ENCODE measurements at places on chromosomes 5 and 9.

GRCh38 chr5:80895523-80895922, 64.6 kb upstream of the RASGRF2 start:
- DNase-seq = no peak

DNA sequence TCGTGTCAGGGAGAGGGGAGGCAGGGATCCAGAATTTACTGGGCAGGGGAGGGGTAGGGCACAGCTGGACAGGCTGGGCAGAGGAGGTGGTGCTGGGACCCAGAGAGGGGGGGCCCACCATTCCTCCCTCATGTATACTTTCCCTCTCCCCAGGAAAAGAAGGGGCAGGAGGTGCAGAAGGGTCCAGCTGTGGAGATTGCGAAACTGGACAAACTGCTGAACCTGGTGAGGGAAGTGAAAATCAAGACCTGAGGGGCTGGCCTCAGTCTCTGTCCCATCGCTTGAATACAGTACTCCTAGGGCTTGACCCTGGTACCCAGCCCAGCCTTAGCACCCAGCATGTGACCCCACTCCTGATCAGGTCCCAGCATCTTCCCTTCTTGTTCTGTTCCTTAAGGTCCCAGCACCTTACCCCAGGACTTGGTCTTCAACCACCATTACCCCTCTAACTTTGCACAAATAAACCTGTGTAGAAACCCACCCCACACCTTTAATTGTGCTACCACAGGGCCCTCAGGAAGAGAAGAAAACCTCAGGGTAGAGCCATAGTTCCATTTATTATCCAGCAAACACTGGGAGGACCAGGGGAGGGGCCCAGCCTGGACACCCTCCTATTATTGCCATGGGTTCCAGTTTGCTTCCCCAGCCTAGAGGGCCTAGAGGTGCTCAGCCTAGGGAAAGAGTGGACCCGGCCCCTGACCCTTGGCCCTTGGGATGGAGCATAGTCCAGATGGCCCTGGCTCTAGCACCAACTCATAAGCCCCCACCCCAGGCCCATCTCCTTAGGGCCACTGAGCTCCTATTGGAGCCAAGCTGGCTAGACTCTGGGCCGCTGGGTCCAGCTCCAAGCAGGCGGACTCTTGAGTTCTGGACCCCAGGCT, 2.0 kb downstream of the ENHO start:
- DNase-seq = no peak

DNA sequence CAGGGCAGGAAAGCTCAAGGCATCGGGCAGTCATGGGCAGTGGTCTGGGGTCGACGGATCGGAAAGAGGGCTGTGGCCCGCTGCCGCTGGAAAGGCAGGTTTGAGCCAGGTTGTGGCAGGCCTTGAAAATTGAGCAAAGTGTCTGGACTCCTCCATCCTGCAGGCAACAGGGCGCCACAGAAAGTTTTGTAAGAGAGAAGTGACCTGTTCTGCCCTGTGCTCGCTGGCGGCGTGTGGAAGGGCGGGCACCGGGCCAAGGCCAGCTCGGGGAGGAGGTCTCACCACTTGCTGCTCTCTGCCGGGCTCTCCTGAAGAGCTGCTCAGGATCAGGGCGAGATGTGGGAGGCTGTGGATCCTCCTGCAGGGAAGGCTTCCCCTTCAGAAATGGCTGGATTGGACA, 41.4 kb upstream of the FAT2 start:
- DNase-seq = no peak

- no peak for DNase-seq
Measured at GRCh38 chr9:88326936-88327335, 61.3 kb upstream of the SPIN1 start.

DNA sequence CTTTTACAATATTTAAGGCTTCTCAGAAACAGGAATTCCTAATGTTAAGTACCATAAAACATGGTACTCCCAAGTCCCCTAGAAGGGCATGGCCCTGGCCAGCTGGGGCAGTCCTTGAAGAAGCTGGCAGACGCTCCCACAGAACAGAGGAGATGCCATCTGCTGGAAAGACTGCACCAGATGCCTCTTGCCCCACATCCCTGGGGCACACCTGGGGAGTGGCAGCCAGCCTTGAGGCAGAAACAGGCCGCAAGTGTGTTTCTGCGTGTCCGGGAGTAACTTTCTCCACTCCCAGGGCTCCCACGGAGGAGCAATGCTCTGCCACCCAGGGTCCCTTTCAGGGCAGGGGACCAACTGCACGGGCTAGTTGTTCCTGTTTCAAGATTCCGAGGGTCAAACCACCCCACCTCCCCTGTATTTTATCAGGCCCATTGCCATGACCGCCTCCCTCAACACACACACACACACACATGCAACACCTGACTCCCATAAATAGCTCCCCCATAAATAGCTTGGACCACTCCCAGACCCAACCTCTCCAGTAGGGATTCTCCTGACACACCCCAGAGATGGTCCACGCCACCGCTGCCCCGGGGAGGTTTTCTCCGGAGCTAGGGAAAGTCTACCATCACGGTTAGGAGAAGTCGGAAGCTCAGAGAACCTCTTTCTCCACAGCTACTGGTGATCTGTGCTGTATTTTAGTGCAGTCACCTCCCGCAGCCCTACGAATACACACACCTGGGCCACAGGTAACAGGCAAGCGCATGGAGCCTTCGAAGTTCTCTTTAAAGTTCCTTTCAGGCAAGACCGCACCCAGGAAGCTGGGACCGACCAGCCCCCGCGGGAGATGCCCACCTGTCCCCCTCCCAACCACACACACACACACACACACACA, 1.5 kb downstream of the SPOCK1 start:
- no peak for DNase-seq

DNA sequence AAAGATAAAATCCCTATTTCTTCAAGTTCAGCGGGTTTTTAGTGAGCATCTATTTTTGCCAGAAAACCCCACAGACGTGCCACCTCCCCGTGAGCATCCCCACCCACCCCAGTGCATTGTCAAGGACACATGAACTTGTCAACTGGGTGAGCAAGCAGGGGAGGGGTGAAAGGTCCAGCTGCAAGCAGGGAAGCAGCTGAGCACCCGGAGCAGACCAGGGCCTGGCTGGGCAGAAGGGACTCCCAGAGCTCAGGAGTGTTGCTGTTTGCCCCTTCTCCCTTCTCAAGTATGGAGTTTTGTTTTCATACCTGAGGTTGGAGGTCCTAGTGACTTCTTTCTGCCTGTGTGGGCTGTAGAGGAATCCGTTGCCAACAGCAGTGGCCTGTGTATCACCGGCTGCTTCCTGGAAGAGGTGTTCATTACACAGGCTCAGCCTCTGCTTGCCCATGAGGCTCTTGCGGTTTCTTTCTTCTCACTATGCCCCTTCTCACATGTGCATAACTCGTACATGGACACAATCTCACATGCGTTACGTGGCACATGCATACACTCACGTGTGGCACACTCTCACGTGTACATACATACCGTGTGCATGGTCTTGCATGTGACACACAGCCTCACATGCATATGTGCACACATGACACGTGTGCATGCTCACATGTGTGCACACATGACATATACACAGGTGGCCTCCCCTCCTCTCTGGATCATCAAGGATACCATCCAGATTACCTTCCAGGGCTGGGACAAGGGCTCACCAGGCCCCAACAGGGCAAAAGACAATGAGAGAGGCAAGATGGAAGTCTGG, 126.7 kb downstream of the MVB12B start:
- DNase-seq = no peak

DNA sequence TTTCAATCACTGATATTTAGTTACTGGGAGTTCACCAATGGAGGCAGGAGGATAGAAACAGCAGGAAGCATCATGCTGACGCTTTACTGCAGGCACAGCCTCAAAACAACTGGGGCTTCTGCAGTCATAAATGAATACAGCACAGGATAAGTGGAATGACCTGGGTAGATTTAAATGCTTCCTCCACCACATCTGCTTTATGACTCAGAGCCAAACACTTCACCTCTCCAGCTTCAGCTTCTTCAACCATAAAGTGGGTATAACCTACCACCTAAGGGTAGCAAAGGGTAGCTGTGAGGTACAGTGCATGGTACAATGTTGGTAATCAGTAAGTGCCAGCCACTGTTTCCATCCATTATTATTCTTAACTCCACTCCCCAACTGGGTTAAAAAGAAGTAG, 28.4 kb downstream of the RASEF start:
- DNase-seq = no peak

DNA sequence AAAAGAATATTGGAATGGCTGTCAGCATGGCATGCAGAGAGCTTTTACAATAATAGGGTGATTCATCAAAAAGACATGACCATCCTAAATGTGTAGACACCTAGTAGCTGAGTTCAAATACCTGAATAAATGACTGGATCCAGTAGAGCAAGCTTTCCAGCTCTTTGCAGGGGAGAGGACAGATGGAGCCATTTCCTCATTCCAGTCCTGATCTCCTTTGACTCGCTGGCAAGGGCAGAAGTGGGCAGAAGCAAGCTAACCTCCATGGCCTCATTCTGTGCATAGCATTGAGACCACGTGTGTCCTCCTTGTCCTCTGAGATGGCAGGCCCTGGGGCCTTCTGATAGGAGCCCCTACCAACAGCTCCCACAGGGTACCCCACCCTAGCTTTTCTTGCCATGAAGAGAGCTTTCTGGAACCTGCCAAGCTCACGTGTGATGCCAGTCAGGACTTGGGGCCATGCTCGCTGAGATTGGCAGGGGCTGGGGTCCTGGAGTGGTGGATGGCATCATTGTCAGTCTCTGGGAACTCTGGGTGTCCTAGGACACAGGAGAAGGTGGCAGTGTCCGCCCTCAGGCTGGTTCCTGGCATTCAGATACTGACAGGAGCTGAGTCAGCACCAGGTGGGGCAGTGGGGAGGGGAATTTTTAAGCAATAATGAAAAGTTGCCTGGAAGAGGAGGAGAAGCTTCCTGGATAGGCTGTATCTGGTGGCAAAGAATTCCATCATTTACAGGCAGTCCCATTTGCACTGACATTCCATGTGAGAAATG, 33.6 kb downstream of the WWC1 start:
- DNase-seq = no peak

DNA sequence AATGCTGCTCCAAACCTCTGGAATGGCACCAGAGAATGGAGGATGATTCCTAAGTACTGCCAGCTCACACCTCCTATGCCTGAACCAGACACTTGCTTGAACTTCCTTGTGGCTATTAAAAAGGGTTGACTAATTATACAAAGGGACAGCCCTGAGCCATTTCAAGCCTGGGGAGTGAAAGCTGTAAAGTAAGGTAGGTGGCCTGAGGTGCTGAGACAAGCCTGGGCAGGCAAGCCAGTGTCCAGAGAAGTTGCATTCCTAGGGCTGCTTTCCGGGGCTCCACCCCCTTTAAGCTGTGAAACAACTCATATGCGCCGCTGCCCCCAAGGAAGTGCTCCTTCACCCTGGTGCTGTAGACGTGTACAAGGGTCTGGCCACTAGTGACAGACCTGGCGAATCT, 79.9 kb upstream of the SLC1A3 start:
- no peak for DNase-seq

GRCh38 chr5:52657247-52657645, 130.5 kb upstream of the ITGA1 start:
- no peak for DNase-seq

GRCh38 chr9:129664746-129665388, 580 bp upstream of the PRRX2 start:
- no peak for DNase-seq

GRCh38 chr9:111151537-111151936, 113.3 kb upstream of the LPAR1 start:
- no peak for DNase-seq

GRCh38 chr5:157476702-157477408, 16.8 kb downstream of the NIPAL4 start:
- no peak for DNase-seq

- no peak for DNase-seq
Measured at GRCh38 chr5:78288246-78288645, 6.3 kb downstream of the AP3B1 start.

DNA sequence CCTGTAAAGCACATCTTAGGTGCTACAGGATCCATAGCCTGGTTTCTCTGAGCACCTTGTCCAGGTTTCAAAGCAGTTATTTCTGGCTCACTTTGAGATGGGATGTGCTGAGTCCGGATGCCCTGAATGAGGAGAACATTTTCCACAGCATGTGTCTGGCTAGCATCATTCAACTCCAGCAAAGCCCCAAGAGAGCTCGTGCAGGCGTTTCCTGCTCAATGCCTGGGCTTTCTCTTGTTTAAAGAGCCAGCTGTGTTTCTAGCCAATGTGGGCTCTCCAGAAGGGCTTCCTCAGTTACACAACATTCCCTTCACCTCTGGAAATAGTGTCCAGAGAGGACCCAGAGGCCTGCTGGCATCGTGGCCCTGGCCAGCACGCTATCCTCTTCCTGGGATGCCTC, 411.7 kb downstream of the DMAC1 start:
- no peak for DNase-seq

DNA sequence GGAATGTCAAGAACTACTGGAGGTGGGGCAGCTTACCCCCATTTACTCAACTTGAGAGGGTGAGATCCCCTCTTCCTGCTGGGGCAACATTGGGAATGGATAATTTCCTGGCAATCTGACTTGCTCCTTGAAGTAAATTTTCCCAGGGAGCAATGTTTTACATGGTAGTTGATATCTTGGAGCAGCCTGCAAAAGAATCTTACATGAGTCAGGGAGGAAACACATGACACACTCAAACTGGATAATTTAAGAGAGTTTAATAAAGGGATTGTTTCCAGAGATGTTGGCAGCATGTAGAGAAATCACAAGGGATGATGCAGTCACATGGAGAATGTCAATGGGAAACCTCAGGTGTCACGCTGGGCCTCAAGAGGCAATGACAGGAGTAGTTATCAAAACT, 212.5 kb downstream of the GAS1 start:
- DNase-seq = no peak

DNA sequence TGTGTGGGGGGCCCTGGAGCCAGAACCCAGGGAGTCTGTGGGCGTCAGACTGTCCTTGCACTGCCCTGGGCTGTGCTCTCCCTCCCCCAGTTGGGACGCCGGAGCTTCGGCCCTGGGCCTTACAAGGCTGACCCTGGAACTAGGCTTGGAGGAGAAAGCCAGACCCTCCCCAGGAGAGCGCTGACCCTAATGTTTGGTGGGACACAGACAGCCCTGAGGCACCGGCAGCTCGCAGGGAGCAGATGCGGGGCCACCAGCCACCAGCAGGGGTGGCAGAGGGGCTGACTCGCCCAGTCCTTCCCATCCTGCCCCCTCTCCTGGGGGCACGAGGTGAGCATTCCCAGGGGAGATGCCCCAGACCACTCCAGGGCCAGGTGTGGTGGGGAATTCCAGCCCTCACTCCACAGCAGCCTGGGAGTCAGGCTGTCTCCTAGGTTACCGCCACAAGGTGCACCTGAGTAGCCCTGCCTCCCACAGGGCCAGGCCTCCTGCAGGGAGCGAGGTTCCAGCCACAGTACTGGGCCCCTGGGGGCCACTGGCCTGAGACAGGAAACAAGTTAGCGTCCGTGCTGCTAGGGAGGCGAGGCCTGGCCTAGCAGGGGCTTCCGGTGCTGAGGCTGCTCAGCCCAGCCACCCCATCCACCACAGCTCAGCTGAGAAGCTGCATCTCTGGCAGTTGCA, 134.6 kb downstream of the OLFM1 start:
- no peak for DNase-seq

DNA sequence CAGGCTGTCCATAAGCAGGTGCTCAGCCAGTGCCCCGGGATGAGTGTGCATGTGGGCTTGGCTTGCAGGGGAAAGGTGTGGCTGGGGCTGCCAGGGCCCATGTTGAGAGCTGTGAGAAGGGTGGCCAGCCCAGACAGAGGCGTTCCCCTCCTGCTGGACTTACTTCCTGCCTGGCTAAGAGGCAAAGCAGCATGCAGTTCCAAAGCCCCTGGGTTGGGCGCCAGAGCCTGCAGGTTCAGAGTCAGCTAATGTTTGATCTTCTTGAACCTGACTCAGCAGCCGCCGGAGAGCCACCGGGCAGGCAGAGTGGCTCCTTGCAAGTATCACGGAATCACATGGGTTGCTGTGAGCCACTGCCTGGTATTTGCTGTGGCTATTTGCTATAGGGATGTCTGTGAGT, 168.4 kb upstream of the MAP1B start:
- no peak for DNase-seq

GRCh38 chr5:109705596-109705995, 15.9 kb downstream of the MAN2A1 start:
- no peak for DNase-seq
